ENCODE measurements at places on chromosomes 7 and 10.
A peak's percentile ranks its signal among the peaks of the same experiment; 100 is the strongest.

- no peak for DNase-seq
These were observed 329.3 kb downstream of the FRMD4A start for GRCh38 chr10:14001298-14002040.

DNA sequence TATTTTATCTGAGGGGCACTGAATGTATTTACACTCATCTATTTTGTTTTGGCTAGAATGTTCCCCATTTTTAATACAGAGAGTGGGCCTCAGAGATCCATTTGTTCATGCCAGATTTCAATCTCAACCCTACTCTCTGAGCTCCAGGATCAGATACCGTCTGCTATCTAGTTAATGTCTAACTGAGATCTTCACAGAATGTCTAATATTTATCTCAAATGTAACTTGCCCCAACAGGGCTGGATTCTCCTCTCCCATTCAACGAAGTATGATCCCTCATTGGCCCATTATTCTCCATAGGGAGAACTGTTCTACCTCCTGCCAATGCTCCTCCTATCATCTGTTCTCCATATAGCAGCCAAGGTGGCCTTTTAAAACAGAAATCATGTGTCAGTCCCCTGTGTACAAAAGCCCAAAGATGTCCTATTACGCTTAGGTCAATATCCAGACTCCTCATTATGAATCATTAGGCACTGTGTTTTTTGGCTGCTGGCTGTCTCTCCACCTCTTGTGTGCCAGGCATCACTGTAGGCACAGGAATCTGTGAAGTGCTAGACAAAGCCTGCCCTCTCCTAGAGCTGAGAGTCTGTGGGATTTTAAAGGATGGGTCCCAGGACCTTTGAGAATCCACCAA, 169.3 kb upstream of the AGK start:
- DNase-seq: no peak

DNA sequence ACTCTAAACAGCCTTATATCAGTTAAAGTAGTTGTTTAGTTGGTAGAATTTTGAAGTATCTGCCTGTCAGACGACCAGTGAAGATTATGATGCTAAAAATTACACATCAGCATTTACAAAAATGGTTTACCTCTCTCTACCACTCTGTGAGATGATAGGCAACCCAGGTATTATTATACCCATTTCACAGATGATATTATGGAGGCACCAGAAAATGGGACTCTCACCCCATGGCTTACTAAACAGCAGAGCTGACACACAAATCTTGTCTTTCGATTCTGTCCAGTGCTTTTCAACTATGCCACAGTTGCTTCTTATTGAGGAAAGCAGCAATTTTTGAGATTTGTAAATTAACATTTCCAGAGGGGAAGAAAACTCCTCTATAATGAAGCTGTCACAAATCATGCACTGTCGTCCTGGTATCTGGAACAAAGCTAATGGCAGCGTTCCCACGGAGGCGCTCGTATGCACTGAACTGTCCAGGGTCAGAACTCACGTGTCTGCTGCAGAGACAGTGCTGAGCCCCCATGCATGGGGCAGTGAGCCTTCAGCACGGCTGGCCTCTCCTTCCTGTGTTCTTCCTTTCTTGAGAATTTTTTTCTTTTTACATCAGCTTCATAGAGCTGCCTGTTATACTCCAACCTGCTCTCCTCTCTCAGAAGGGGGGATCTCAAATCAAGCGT, 381.1 kb downstream of the SDK1 start:
- no peak for DNase-seq

- no peak for DNase-seq
These were observed 95.6 kb upstream of the KIF5B start for GRCh38 chr10:32151871-32152270.

- no peak for DNase-seq
These were observed 124.8 kb downstream of the CPED1 start for GRCh38 chr7:121113288-121113687.

GRCh38 chr10:73465978-73466726, 29.7 kb downstream of the PPP3CB start:
- no peak for DNase-seq

- no peak for DNase-seq
These were observed 811 bp downstream of the CDK5 start for GRCh38 chr7:151056666-151057505.

- no peak for DNase-seq
These were observed 62.8 kb upstream of the GJD4 start for GRCh38 chr10:35542303-35542702.

GRCh38 chr10:68074775-68075549, at the start of gene HERC4:
TSS of gene HERC4 (minus strand) at chr10:68075283. CDS start at chr10:68073108, 2,175 bp downstream.
- DNase-seq: peak; percentile 93
